ENCODE measurements at places on chromosomes 1 and 21. TPM values are rescaled to one million over a fixed set of nuclear protein-coding genes. Genes with fewer than 3 reads are reported as not detected.

Gene TMEM54
- total RNA-seq = 2.6 TPM

- no peak for DNase-seq
These were observed 48.5 kb downstream of the RGS7 start for GRCh38 chr1:241308471-241308870.

Gene UBIAD1
- 35.7 TPM for total RNA-seq

- DNase-seq = no peak
These were observed 39.3 kb downstream of the HMGB4 start for GRCh38 chr1:33903210-33903589.

GRCh38 chr1:93525431-93525830 lies 77.5 kb downstream of the FNBP1L start:
- no peak for DNase-seq

DNA sequence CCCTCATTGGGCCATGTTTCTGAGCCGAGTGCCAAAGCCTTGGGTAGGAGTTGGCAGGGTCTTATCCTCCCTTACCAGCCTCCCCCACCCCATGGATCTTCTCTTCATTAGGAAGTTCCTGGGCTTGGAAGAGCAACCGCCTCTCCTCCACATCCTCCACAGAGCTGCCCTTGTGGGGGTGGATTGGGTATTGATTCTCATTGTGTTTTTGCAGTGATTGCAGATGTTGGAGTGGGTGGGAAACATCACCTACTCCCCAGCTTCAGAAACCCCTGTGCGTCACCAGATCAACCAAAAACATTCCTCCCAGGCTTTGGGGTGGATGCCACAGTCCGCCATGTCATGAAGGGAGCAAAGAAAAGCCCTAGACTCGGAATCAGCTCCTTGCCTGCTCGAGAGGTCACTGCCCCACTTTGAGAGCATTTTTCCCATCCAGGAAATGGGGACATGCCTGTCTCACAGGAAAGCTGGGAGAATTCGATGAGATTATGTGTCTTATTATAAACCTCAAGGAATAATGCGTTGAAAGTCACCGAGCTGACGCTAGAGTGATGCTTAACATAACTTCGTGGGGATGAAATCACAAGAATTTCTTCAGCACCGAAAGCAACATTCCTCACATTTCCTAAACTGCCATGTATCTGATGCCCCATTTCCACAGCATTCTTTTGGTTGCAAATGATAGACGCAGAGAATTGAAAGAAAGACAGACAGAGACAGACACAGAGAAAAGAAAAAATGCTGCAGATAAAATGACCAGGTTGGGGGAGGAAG lies 44.7 kb upstream of the ZBTB40 start:
- DNase-seq = no peak

GRCh38 chr1:207025146-207025880 lies 7.2 kb downstream of the C1orf116 start:
- no peak for DNase-seq

DNA sequence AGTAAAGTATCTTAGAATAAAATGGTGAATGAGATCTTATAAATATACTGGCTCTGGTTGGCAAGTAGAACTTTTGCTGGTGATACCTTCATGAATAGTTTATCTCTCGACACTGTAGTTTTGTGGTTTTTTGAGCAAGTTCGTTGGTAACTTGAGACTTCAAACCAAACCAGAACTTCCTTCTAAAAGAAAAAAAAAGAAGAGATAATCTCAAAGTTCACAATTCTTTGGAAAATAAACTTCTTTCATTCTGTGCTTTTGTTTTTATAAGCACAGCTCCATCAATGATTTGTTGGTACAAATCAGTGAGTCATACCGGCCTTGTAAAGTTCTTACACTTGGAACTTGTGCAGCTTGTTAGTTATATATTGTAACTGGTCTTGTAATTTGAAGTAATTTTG lies 2.3 kb downstream of the HIPK1 start:
- DNase-seq = no peak

GRCh38 chr1:113118266-113118665 lies 45.3 kb downstream of the LRIG2 start:
- DNase-seq = no peak

- DNase-seq = no peak
These were observed 385.7 kb downstream of the USP25 start for GRCh38 chr21:16115461-16115860.

DNA sequence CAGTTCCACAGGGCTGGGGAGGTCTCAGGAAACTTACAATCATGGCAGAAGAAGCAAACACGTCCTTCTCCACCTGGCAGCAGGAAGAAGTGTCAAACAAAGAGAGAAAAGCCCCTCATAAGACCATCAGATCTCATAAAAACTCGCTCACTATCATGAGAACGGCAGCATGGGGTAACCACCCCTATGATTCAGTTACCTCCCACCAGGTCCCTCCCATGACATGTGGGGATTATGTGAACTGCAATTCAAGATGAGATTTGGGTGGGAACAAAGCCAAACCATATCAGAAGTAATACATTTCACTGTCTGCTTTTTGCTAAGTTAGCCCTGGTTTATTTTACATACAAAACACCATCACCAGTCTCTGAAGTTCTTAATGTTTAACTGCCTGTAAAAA lies 68.5 kb downstream of the RBM11 start:
- no peak for DNase-seq

DNA sequence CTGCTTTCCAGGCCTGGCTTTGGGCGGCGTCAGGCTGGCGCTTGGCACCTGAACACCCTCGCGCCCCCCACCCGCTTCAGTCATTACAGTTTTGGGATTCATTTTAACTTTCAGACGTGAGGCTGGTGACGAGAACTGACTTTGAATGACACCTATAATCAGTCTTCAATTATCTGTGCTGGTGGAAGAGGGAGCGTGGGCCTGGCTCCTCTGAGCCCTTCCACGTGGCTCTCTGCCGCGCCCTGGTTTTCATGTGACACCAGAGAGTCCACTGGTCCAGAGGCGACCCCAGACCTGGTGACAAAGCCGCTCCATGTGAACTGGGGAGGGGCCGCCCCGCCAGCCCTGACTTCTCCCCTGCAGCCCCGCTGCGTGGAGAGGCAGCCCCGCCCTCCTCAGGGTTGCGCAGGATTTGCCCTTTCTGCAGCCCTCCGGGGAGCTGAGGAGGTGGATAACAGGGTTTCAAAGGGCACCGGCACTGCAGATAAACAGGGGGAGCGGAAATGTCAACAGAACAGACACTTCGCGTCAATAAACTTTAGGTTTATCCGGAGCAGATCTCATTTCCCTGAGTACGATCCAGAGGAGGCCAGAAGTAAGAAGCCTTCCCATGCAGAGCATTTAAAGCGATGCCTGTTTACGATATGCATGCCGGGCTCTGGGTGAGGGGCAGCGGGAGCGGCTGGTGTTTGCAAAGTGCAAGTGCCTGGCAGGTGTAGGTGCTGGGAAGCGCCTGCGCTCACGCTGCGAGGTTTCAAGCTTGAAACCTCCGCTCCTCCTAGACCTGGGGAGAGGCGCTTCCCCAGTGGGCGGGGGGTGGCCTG lies 56.4 kb downstream of the AJAP1 start:
- no peak for DNase-seq

Gene PACC1
- total RNA-seq = 16.9 TPM

DNA sequence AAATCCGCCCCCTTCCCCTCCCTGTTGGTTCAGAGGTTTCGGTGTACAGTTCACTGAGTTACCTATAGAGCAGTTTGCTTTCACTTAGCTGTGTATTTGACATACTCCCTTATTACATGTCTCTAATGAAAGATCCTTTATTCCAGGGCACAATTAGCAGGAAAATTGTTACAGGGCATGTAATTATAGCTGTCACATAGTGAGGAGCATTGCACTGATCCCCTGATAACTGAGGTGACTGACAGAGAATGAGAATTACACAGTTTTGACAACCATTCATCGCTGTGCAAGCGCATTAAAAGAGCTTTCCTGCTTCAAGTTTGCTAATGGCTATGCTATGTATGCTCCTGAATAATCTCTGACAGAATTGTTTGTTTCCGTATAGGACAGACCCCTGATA lies 26.9 kb downstream of the DAP3 start:
- no peak for DNase-seq

Gene NES
- not detected for total RNA-seq

DNA sequence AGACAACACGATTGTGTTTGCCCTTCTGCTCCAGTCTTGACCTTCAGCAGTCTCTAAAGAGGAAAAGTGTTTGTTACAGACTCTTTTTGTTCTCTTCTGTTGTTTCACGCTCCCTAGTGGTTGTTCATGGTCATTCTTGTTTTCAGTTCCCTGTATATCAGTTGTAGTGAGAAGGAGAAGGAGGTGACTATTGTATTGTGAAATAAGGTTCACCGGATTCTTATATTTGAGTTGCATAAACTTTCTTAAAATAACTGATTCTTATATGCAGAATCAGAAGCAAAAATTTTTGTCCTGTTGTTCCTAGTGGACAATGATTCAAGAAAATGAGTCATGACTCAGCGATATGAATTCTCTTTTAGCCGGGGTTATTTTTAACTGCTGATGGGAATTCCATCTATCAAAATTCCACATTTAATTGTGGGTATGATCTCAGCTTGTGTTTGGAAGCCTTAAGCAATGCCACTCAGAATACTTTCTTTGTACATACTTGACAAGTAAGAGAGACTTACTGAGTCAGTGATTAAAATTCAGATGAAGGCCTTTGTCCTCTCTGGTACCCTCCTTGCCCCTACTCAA lies 152.2 kb downstream of the CLEC20A start:
- DNase-seq = no peak

DNA sequence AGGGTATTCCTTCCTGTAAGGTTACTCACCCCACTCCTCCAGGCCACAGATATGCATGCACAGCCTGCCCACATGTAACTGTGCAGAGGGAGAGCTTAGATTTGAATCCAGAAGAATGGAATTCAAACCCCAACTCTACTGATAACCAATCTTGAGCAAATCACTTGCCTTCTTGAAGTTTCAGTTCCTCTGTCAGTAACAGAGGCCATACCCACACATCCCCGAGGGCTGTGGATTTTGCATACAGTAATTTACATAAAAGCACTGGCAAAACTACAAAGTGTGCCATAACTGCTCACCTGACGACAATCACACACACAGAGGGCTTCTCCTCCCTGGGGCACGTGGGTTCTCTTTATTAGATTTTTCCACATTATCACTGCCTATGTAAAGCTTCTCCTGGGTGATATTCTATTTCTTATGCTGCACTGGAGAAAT lies 18.6 kb downstream of the CD247 start:
- no peak for DNase-seq

GRCh38 chr1:54476530-54477109 lies 70.4 kb upstream of the SSBP3 start:
- no peak for DNase-seq

DNA sequence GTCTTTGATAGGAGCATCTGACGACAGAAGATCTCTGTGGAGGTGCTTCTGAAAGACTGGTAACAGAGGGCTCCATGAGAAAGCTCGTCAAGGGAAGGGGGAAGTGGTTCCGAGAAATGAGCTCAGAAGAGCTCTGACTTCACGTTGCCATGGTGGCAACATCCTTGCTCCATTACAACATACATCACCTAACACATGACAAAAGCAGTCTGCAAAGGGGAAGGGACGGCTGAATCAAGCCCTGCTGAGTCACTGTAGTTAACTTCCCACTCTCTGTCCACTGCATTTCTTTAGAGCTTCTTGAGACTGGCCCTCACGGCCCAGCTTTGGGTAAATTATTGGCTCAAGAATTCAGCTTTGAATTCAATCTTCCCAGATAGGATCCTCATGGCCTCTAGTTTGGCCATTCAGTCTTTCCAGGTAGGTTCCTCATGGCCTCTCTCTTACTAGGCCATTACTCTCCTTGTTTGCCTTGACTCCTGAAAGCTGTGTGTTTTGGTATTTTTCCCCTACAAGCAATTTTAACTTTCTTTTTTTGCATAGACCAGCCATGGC lies 88.0 kb upstream of the ZNF648 start:
- DNase-seq = no peak

GRCh38 chr1:152621993-152622392 lies 910 bp downstream of the LCE3A start:
- no peak for DNase-seq

- no peak for DNase-seq
These were observed 40.1 kb upstream of the KLHDC7A start for GRCh38 chr1:18440385-18441226.

GRCh38 chr1:159827102-159827490 lies 423 bp downstream of the SLAMF8 start:
- DNase-seq = no peak

DNA sequence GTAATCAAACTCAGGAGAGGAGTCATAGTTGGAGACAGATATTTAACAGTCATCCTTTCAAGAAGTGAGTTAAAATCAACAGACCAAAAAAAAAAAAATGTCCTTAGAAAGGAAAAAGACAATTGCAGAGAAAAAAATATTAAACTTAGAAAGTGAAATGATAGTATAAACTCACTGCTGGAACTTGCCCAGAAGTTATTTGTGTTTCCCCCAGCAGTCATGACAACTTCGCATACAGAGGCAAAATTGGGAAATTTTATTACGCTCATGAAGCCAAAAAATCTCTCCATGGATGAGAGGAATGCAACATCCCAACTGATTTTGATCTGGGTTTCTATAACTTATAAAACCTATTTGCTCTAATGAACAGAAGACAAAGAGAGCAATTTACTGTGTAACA lies 198.2 kb downstream of the LRRC7 start:
- DNase-seq = no peak

- no peak for DNase-seq
These were observed 32.9 kb upstream of the JUN start for GRCh38 chr1:58816747-58817221.

DNA sequence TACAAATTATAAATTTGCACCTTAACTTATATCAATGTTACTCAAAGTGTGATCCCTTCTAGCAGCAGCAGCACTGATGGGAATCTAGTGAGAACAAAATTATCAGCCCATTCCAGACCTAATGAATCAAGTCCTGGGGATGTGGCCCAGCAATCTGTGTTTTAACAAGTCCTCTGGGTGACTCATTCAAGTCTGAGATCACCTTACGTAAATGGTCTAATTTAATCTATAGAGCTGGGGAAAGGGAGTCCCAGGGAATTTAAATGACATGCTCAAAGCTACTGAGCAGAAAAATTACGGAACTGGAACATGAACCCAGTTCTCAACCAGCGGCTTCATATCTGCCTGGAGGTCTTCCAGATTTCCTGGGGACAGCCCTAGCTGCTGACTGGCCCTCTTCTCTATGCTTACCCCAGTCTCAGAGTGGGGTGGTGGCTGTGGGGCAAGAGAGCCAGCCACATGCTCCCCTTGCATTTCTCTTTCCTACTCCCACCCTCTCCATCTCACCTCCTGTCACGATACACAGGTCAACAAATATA lies 220.0 kb downstream of the TM2D1 start:
- DNase-seq = no peak

Gene ZFYVE9
- 4.4 TPM for total RNA-seq

DNA sequence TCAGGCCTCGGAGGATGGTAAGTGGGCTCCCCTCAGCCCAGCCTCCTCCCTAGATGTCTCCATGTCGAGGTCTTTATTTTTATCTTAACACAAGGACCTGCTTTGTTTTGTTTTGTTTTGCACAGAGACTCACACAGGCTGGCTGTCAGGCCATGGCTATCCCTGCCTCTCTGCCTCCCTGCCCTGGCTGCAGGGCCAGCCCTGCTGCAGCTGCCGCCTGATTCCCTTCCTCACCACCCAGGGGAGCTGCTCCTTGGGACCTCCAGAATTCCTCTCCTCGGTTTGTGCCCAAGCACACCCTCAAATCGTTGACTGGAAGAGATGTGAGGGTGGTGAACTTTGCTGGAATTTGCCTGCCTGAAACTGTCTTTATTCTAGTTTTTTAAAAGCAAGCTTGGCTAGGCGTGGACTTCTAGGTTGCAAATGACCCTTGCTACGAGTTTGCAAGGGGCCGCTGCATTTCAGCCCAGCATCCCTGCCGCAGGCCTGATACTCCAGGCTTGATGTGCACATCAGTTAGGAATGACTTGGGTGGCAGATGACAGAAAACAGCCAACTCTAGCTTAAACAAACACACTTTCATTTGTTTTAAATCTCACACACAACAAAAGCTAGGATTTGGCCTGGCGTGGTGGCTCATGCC lies 37.1 kb downstream of the WNT9A start:
- DNase-seq = no peak

Gene MYOM3
- total RNA-seq = not detected

All from CD8-positive, alpha-beta memory T cell (primary cell).